NCI-H1105 (cell line): ENCODE measurements at places on chromosomes 5 and 9.
A peak's percentile ranks its signal among the peaks of the same experiment; 100 is the strongest.

DNA sequence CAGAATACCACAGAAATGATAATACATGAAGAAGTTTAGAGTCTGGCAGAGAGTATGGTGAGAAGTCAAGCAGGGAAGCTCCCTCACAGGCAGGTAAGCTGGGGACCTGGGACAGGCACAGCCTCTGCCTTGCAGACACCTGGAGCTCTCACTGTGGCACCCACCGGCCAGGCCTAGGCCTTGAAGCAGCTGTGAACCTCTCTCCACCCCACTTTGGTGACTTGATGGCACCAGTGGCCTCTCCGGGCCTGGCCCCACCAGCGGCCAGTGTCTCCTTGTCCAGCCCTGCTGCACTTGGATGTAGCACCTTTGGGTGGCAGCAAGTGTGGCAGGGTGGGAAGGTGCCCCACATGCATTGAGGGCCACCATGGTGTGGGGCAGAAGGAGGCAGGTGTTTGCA is 330.5 kb downstream of the NPR3 start:
- no peak for DNase-seq

DNA sequence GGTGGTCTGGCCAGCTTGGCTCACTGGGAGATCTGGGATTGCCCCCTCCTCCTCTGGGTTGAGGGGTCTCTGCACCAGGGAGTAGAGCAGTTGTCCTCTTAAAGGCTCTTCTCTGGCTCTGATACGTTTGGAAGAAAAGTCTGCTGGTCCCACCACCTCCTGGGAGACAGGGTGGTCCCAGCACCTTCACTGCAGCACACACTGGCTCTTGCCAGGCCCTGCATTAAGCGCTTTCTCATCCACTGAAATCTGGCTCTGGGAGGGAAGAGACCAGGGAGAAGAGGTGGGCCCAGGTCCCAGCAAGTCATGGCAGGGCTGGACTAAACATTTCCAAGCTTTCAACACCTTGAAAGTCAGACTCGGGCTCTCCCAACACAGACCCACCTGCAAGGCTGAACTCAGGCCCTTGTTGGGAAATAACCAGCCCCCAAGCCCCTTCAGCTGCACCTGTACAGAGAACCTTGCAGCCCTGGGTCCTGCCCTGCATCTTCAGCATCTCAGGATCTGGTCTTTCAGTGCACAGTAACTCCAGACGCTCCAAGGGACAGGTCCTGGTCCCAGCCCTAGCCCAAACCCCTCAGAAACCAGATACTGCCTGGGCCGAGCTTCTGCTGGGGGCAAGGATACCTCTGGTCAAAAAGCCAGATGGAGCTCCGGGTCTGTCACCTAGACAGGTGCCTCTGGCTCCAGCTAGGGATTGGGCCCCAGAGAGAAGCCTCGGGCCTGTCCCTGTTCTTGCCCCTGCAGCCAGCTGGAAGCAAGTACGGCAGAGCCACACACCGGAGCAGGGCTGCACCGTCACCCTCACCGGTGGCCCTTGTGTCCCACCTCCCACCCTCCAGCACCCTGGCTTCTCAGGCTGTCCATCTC is 134.5 kb downstream of the DAB2IP start:
- DNase-seq = no peak

GRCh38 chr9:107705521-107705920 is 216.0 kb upstream of the KLF4 start:
- DNase-seq = no peak

GRCh38 chr5:170218726-170219125 is 14.1 kb upstream of the C5orf58 start:
- DNase-seq = no peak

DNA sequence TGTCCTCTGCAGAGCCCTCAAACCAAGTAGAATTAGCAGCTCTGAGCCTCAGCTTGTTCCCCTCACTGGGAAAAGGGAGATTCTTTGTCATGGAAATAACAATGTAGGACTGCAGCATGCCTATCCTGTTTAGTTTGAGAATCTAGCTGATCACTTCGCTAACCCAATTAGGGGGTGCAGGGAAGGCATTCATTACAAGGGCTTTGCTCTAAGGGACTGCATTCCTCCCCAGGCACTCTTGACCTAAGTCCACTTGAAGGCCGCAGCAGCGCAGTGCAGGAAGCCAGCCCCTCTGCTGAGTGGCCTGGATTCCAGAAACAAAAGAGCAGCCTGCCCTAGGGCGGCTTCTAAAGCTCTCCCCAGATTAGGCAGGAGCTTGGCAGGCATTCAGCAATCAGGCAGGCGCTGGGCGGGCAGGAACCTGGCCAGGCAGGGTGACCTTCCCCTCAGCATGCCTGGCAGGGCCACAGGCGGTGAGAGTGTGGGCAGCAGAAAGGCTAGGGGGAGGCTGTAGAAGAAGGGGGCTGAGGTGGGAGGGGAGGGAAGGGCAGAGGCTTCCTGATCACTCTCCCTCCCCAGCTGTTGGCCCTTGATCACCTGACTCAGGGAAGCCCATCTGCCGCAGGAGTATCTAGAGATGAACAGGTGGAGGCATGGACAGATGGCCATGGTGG is 24.8 kb downstream of the CCNJL start:
- DNase-seq = peak; percentile 65

DNA sequence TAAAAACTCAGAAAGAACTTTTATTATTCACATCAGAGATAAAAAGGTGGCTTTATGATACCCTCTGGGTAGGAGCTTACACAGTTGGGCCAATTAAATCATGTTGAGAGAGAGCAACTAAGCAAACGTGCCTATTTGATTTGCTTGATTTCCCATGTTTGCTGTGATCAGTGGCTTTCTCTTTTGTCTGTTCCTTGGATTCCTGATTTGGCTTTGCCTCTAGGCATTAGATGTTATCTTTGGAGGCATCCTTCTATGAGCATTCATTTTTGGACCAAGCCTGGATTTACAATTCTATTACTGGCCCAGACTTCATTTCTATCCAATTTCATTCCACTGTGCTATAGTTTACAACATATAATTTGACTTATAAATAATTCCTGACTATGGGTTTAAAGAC is 35.9 kb downstream of the VCAN start:
- DNase-seq = no peak

GRCh38 chr5:3359642-3360041 is 236.0 kb upstream of the IRX1 start:
- no peak for DNase-seq

DNA sequence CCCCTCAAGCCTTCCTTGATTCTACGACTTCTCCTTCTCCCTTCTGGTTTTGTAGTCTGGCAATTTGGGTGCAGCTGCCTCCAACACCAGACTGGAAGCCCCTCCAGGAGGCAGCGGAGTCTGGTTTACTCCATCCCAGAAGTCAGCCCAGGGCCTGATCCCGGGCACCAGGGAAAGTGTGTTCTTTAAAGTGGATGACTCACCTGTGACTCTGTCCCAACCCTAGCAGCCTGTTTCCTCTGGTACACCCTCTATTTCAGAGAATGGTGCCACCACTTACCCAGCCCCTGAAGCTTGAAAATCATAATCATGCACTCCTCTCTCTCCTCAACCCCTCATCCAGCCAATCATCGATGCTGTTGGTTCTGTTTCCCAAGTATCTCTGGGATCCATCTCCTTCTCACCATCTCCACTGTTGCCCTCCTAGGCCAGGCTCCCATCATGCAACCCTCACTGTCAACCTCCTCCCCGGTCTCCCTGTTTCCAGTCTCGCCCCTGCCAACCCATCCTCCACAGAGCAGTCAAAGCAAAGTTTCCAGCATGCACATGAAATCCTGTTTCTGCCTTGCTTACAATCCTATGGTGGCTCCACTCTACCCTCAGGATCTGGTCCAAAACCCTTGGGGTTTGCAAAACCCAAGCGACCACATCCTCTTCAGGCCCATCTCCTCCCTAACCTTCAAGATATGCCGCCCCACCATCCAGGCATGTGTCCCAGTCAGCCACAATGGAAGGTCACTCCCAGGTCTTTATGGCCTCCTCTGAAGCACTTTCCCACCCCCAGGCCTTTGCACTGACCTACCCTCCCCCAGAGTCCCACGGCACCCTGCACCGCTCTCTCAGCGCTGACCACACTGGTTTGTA is 10.5 kb downstream of the LHX6 start:
- DNase-seq = no peak

DNA sequence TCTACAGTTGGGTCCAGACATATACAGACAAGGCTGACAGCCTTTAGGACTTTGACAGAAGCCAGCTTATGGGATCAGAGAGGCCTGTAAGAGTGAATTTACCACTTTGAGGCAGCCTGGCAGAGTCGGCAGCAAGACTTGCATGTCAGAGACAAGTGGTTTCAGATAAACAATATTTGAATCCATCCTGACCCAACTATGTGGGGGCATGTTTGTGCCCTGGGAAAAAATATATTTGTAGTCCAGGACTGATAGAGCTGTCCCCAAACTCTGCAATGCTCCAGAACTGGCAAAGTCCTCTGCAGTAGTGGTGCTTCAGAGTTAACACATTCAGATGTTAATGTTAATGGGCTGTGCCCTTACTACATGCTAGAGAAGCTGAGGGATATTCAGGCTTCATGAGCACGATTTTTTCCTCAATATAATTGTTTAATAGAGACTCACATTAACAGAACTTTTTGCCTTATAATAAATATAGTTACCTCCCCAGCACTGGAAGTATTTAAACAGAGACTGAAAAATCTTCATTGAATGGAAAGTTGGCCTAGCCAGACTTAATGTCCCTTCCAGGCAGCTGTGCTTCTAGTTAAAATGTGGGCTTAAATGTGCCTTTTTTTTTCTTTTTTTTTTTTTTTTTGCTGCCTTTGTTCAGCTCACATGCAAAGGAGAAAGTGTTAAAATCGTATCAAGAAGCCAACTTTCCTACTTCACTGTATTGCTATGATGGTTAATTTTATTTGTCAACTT is 42.9 kb downstream of the FEM1C start:
- no peak for DNase-seq

DNA sequence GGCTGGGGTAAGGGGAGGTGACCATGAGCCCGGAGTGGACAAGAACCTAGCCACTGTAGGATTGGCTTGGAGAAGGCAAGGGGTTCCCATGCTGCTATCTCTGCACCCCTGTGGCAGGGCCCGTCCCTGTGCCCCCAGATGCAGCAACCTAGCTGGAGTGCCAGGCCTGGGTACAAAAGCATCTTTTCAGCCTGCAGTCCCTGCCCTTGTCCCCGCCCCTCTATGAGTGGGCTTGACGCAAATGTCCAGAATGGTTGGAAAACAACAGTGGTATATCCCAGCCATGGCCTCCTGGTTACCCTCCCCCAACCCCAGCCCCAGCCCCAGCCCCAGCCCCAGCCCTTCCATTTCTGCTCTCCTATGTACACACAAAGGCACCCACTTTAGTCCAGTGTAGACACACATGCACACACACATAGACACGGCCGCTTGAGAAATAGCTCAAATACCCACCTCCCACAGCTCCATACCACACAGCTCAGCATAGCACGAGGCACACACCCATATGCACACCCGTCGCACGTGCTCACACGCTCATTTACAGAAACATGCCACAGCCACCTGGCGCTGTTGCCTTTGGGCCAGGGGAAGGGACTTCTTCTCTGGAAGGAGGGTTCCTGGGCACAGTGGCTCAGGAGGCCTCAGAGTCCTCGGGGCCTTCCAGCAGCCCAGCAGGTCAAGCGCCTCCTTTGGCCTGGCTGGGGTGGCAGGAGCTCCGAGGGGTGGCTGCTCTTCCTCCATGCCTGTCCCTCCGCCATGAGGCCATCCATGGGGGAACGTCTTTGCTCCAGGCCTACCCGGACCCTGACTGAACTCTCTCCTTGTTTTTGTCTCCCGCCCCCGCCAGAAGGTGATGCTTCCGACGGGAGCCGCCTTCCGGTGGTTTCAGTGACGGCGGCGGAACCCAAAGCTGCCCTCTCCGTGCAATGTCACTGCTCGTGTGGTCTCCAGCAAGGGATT is 34.1 kb downstream of the CXXC5 start:
- no peak for DNase-seq

- DNase-seq = peak; percentile 0
Measured at GRCh38 chr5:95664204-95664786, 17.7 kb downstream of the RFESD start.

GRCh38 chr9:99129091-99129490 is 24.2 kb downstream of the TGFBR1 start:
- DNase-seq = no peak
